HuH-7.5 (cell line): ENCODE measurements at places on chromosomes 7 and 10.

DNA sequence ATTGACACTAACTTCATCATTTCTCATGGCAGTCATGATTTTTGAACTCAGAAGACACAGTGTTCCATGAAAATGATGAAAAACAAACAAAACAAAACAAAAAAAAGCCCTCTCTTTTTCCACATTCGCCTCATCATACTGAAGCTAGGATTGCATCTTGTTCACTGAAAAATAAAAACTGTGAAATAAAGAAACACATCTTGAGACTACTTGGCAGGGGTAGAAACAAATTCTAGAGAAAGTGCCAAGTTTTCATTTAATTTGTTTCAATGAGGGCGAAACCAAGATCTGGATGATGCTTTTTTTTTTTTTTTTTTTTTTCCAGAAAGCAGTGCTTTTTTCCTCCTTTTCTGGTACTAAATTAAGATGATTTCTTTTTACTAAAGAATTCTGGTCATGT, 350.4 kb upstream of the ETV1 start:
- no peak for DNase-seq

DNA sequence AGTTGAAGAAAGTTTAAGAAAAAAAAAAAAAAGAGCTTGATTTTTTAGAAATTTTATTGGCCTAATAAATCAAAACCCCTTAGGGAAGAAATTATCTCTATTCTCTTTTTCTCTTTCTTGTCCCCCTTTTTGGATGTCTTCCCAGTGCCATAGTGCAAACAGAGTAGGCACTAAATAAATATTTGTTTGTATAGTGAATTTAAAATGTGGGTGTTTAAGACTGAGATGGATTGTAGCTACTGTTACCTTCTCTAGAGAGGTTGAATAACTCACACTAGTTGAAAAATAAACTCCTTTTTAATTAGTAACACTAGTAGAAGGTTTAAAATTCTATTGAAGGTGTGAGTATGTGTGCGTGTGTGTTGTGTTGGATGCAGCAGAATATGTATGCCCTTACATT, 783.8 kb downstream of the NXPH1 start:
- DNase-seq: no peak

DNA sequence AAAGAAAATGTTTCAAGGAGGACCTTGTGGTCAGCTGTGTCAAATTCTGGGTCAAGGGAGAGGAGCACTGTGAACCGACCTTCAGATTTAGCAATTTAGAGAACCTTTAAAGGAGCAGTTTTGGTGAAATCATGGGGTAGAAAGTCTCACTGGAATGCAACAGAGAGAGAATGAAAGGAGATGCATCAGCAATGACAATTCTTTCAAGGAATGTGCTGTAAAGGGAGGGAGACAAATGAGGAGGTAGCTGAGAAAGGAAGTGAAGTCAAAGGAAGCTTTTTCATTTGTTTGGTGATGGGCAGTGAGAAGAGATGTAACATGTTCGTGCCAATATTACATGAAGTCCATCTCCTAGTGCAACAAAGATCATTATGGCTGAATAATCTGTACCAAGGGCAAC, 166.0 kb downstream of the TSPAN12 start:
- DNase-seq: no peak

DNA sequence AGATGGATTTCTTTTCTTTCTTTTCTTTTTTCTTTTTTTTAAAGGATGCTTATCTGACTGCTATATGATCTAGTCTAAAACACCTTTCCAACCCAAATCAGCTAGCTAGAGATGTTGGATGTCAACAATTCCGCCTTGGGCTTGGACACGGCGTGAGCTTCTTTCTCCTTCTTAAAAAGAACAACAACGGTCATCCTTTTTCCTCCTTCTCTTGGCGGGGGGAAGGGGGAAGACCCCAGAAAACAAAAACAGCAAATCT, 1.0 kb downstream of the BEND7 start:
- no peak for DNase-seq

DNA sequence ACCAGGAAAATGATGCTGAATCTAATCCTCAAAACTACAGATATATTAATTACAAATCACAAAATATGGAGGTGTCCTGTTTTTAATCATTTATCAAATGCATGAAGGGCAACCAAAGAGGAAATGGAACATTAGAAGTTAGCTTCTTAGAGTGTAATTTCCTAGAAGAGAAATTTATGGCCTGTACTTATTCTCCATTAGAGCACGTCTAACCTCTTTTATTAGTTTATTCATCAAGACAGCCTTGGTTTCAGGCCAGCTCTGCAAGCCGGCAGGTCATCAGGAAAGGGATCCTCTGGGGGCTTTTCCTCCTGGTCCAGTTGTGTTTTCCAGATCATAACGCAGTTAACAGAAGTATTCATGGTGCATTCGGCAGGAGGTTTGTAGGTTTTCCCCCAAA, 517.6 kb downstream of the KCNMA1 start:
- DNase-seq: no peak

DNA sequence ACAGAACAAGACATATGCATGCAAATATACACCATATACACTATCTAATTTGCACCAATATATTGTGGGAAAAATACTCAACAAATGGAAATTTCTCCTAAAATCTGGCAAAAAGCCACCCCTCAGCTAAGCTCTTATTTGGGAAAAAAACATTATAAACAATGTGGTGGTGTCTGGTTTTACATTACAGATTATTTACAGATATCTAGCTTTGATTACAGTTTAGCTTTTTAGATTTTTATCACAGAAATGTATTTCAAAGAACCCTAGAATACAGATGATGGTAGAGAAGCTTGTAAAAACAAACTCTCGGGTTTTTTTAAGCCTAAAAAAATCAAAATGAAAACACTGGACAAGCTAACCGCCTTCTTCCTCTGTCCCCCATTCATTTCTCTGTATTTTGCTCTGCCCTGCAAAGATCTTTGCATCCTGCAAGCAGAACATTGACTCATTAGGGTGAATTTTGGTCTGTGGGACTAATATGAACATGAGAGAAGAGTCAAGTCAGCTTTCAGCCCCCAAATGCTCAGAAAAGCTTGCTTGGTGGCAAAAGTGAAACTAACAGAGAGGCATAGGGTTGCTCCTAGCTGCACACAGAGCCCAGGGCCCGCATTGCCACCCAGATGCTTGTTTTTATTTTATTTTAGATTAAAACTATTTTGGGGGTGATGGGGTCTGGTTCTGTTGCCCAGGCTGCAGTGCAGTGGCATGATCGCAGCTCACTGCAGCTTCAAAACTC, 88.8 kb upstream of the LYZL1 start:
- no peak for DNase-seq

DNA sequence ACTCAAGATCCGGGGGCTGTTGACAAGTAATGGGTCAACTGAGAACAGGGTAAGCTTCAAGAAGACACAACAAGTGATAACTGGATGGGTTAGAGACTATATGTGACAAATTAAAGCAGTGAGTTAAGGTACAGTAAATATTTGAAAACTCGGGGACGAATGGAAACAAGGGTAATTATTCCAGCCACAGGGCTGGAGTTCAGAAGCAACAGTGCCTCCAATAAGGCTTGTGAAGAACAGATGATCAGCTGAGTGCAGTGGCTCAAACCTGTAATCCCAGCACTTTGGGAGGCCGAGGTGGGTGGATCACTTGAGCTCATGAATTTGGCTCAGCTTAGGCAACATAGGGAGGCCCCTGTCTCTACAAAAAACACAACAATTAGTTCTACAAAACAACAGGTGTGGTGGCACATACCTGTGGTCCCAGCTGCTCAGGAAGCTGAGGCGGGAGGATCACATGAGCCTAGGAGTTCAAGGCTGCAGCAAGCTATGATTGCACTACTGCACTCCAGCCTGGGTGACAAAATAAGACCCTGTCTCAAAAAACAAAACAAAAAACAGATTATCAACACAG, 20.5 kb upstream of the DLD start:
- DNase-seq: no peak

GRCh38 chr7:101153969-101154692, at the start of gene AP1S1:
Gene AP1S1, plus strand, starts transcription at chr7:101154476. Its CDS starts 39 bp downstream, at chr7:101154515.
- DNase-seq: peak; percentile 99

DNA sequence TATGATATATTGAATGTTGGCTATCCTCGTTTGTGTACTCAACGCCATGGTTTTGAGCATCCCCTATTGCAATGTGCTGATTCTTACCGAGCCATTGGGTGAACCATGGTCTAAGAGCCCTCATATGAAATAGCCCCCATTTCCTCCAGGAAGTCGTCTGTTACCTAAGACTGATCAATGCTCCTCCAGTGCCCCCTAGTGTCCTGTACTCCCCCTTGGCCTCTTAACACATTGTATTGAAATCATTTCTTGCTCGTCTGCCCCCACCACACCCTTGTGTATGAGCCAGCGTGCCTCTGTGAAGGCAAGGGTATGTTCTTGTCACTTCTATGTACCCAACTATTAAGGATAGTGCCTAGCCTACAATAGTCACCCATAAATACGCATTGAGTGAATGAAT, 11.2 kb upstream of the SLC35B4 start:
- no peak for DNase-seq

- DNase-seq: no peak
Observed at GRCh38 chr7:140245611-140246105, 68.9 kb upstream of the KDM7A start.

GRCh38 chr10:27158421-27158820, 3.3 kb downstream of the MASTL start:
- DNase-seq: no peak
